ENCODE measurements at places on chromosomes 3 and 15. TPM values are rescaled to one million over a fixed set of nuclear protein-coding genes. Genes with fewer than 3 reads are reported as not detected.

Gene PIK3CB
- 56.1 TPM for total RNA-seq

Gene ATP13A4
- 39.6 TPM for total RNA-seq

Gene WDR93
- total RNA-seq = 0.12 TPM

Gene GOLGA8M
- total RNA-seq = 0.13 TPM

Gene CCDC191
- 5.0 TPM for total RNA-seq

Gene GOLGA8H
- total RNA-seq = 0.49 TPM

All from lower leg skin (tissue), 4 donors.